Activated CD8-positive, alpha-beta memory T cell treated with anti-CD3 and anti-CD28 coated beads for 48 hours (primary cell): ENCODE measurements at places on chromosomes 4 and X.

DNA sequence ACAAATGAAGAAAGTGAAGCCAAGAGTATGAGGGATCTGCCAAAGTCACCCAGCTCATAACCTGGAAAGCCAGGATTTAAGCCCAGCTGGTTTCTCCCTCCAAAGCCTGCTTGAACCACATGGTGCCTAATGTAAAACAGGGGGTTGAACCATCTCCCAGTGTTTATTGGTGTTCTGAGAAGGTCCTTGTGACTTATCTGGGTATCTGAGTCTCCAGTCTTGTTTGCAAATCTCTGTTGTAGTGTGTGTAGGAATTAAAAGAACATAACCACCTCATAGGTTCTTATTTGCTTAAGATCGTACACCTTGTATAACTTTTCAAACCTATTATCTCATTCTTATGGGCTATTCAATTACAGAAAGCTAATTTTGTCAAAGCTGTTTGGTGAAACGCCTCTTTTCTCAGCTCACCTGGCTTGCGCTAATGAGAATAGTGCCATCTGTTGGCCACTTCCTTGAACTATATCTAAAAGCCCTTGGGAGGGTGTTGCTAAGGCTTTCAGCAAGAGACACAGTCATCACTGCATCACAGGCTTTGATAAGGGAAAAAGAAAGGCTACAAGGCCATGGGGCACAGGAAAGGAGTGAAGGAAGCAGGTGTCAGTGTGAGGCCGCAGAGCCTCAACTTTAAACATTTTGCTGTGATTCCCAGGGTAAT, 34.0 kb downstream of the ETDB start:
- no peak for DNase-seq

GRCh38 chr4:137707102-137707620, 174.9 kb upstream of the PCDH18 start:
- DNase-seq = no peak

DNA sequence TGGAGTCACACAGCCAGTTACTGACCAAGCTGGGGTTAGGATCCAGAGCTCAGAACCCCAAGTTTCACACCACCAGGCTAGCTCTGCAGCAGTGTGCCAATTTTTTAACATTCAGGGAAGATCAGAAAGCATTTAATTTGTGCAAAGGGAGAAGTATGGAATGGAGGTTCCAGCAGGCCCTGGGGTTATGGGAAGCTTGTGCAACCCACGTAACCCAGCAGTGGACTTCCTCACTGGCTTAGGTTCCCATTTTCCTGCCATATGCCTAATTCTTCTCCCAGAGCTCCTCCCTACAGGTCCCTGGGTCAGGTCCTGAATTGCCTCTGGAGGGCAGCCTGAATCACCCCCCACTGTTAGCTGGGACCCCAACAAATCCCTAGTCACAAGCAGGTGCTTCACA, 14.0 kb downstream of the APLN start:
- DNase-seq = no peak

DNA sequence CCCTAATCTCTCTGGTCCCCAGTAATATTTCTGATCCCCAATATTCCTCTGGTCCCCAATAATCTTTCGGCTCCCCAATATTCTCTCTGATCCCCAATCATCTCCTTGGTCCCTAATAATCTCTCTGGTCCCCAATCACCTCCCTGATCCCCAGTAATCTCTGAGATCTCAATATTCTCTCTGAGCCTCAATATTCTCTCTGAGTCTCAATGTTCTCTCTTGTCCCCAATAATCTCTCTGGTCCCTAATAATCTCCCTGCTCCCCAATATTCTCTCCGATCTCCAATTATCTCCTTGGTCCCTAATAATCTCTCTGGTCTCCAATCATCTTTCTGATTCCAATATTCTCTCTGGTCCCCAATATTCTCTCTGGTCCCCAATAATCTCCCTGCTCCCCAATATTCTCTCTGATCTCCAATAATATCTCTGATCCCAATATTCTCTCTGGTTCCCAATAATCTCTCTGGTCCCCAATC, 17.9 kb downstream of the P2RY8 start:
- no peak for DNase-seq

DNA sequence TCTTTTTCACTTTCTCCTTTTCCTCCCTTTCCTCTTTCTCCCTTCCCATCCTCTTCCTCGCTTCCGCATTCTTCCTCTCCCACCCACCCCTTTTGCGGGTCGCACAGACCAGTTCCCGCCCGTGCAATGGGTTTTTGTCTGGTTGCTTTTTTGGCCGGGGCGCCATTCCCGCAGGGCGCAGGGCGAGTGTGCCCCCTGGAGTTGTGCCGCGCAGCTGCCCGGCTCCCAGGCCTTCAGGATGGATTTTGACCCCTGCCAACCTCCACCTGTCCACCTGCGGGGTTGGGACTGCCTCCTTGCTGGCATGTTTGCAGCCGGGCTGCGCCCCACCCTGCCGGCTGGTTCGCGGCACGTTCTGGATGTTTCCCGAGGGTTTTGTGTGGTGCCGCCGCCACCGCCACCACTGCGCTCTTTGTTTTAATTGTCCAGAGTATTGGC, 578 bp upstream of the SEL1L3 start:
- DNase-seq = no peak
